NCI-H1694 treated with DMSO at 0.1 percent for 48 hours (cell line): ENCODE measurements at places on chromosomes 4 and X.

DNA sequence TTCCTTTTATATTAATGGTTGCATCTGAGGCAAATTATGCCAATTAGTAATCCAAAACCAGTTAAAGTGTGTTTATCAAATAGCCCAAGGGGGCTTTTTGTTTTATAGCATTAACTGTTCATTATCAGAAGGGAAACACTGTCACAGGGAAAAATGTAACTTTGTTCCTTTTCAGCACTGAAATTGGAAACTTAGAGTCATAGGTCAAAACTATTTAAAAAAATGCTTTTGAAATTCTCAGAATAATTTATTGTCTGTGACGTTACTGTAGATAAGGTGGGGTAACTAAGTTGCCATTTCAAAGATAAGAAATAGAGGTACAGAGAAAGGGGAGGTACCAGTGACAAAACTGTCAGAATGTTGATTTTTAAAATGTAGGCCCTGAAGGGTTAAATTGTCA lies 129.3 kb downstream of the AKAP4 start:
- no peak for DNase-seq

GRCh38 chr4:40323866-40324265 lies 11.3 kb upstream of the CHRNA9 start:
- DNase-seq: no peak

- no peak for DNase-seq
These were observed 19.8 kb downstream of the GAB1 start for GRCh38 chr4:143356493-143356892.

DNA sequence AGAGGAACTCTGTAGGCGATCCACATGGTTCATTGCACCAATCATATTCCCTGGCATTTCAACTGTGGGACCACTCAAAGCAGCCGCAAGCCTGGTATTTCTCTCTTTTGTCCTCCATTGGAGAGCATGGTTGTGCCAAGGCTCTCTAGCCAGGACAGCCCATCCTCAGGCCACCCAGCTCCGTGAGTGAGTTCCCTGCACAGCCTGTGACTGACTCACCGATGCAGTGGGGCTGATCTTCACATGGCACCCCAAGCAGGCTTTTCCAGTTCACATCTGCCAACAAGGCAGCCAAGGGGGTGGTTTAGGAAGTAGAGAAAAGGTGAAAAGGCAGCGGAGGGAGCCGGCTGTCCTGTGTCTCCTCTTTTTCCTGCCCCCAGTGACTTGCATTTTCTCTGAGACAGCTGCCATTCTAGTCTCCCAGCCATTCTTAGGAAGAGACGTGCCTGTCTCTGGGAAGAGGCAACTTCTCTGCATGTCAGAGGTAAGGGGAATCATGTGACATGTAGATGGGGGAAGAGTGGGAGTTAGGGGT lies 69.2 kb downstream of the MID1IP1 start:
- DNase-seq: no peak

DNA sequence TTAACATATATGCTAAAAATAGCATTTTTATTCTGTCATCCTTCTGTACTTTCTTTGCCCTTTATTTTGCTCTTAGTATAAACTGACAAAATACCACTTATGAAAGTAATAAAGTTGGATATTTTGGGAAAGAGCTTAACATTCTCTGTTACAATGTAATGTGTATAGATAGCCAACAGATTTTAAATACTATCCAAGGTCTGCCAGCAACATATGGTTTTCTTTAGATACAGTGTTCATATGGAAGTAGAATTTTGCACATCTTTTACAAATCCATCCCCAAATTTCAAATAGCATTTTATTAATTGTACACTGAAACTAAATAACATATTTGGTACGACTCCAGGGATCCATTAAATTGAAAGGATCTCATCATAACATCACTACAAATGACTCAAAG lies 268.6 kb upstream of the PCDH18 start:
- DNase-seq: no peak

- DNase-seq: no peak
These were observed 163.6 kb upstream of the KLF3 start for GRCh38 chr4:38500433-38500832.

GRCh38 chr4:42928582-42928981 lies 36.1 kb downstream of the GRXCR1 start:
- no peak for DNase-seq

- DNase-seq: no peak
These were observed 13.3 kb downstream of the USP27X start for GRCh38 chrX:49892542-49892941.

GRCh38 chrX:139287155-139287924 lies 243.2 kb upstream of the F9 start:
- DNase-seq: no peak

DNA sequence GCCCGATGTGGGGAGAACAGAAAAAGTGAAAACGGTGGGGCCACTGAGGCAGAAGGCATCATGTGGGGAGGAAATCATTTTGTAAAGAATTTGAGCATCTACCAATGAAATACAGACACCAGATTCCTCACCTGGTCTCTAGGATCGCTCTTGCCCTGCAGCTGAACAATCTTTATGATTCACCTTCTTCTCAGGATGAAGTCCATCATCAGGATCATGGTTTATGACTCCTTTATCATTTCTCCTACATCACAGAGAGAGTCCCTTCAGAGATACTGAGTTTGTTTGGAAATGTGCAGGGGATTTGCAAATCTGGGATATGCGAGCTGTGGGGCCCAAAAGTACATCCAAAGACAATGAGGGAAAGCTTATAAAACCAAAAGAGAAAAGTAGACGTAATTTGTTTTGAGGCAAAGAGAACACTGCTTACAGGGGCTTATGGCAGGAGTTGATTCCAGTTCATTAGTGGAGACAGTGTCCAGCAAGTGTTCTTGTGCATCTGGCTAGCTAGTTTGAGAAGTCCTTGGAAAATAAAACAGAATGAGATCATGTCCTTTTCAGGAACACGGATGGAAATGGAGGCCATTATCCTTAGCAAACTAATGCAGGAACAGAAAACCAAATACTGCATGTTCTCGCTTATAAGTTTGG lies 15.3 kb upstream of the ANXA5 start:
- DNase-seq: no peak

- no peak for DNase-seq
These were observed 76.8 kb upstream of the PRPS1 start for GRCh38 chrX:107551546-107551945.

GRCh38 chr4:69095301-69095731 lies 958 bp upstream of the UGT2B7 start:
- no peak for DNase-seq

DNA sequence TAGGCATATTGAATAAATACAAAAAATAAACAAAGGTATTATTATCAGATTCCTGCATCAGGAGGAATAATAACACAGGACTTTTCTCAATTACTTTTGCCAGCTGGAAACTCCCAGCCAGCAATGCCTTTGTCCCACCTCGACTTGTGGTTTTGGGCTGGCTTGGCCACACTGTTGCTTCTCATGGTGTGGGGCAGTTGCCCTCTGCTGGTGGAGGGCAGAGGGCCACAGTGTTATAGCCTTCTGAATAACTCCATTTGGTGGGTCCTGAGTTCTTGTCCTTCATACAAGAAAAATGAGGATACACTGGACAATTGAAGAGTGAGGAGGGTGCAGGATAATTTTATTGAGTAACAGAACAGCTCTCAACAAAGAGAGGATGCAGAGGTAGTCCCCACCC lies 1206.0 kb upstream of the ADGRL3 start:
- DNase-seq: no peak

GRCh38 chrX:51614353-51615012 lies 4.2 kb downstream of the CENPVL3 start:
- no peak for DNase-seq

DNA sequence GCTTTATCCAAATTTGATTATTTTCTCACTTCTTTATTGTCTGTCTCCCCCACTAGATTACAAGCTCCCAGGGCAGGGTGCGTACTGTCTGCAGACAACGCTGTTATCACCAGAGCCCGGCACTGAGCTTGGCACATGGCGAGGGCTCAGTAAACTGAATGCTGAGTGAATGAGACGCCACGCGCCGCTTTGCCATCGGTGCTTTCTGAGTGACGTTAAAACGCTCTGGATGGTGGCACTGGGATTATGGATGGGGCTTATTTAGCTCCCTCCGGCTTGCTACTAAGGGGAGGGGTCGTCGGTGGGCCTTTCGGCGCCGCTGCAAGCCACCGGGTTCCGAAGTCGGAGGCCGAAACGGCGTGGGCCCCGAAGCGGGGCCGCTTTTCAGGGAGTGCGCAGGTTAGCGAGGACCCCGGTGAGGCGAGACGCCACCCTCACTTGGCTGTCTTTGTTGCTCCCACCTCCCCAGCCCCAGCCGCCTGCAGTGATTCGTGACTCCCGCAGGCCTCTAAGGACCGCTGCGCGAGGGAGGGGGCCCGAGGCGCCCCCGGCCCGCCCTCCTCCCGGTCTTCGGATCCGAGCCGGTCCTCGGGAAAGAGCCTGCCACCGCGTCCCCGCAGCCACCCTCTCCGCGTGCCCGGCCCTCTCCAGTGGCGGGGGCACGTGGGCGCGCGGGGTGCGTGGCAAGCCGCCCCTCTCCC lies 569 bp upstream of the FHL1 start:
- no peak for DNase-seq

DNA sequence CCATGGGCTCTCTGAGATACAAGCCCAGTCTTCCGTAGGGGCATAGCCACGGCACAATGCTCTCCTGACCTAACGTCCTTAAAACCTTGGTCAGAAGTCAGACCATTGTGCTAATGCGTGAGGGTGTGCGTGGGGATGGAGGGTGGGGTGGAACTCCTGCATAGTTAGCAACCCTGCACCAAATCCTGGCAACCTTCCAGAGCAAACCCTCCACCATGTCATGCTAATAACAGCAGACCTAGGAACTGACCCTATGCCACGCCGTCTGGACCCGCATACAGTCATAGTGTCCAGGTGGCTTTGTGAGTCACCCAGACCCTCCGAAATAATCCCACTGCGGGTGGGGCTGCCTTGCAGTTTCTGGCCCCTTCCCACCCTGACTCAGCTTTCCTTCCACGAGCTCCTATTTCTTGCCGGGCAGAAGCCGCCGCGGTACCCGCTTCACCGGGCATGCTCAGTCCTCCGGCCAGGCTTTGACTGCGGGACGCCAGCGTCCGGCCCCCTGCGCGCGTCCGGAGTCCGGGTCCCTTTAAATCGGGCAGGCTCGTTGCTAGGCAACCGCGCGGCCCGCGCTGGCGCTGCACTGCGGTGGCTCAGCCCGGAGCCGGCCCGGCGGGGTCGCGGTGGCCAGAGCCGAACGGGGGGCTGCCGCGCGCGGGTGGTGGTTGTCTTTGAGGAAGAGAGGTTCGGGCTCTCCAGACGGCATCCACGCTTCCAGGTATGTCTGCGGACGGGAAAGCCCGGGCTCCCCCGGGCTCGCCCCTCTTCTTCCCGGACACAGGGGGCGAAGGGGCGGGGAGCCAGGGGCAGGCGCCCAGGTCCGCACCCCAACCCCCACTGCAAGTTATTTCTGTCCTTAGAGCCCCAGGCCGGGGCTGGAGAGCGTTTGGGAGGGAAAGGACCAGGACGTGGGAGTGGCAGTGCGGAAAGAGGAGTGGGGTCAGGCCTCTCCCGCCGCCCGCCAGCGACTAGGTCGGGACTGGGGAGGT lies at the start of gene CCDC160:
Gene CCDC160, plus strand, starts transcription at position 557 of the 989 bp plus-strand sequence. CDS start 7,619 bp downstream, outside the sequence.
- no peak for DNase-seq

DNA sequence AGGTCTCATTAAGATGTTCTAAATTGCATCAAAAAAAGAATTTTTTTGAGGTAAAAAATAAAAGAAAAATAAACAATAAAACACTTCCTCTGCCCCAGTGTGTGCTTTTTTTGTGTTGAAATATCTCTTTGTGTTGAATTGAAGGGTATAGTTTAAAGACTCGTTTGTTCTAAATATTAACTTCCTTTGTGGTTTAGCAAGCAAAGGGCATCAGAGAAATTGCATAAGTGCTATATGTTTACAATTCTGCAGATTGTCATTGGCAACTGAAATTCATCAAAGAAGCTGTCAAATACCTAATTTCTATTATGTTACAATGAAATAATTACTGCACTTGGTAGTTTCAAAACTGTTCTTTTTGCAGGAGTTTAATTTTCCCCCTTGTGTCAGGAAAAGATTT lies 260.5 kb downstream of the DKK2 start:
- DNase-seq: no peak

- DNase-seq: no peak
These were observed 18.0 kb upstream of the TMEM184C start for GRCh38 chr4:147599206-147599605.

DNA sequence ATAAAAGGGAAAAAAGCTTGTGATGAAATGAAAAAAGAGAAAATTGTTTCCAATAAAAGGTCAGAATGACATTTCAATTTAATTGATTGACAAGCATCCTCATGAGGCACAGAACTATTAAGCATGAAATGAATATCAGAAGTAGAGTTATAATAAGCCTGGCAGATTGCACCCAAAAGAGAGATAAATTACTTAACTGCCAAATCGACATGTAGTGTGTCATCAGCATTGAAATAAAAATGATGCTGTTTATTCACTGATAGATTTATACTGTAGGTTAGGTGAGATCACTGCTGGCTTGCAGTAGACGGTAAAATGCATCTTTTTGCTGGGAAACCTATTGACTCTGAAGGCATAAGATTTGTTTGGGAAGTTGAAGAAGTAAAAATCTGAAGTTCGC lies 507.2 kb downstream of the FSTL5 start:
- no peak for DNase-seq

DNA sequence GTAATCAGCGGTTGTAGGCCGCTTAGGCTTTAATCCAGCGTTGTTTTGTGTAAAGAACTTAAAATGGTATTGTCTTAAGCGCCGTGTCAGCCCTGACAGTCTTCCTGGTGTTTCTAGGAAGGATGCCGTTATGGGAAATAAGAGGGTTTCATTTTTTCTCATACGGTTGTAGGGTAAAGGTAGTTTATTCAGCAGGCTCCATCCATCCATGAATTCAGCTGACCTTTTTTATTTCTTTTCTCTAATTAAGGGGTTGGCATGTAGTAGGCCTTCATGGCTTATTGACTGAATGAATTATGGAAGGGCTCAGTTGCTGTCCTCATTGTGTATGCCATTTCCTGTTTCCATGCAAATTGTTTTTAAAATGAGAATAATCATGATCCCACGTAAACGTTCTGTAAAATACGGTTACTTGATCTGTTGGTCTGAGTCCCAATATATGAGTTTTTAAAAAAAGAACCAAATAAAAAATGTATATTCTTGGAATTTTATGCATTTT lies 693 bp downstream of the OCIAD1 start:
- DNase-seq: no peak

- no peak for DNase-seq
These were observed 90.3 kb upstream of the TMEM150C start for GRCh38 chr4:82652062-82652461.

DNA sequence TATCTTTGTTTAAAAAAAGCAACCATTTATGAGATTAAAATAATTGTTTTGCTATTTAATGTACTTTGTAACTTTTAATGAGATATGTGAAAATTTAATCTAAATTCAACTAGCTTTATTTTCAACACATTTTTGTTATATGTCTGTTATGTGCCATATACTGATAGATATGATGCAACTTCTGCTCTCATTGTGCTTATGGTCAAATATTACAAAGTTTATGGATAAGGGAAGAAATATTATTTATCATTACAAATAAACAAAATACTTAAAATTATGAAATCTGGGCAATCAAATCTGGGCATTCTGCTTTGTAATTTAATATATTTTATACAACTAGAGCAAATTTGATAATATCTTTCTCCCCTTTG lies 40.0 kb downstream of the PCDH10 start:
- no peak for DNase-seq
